HL-60 (cell line): ENCODE measurements at places on chromosomes 1 and 21.
A peak's percentile ranks its signal among the peaks of the same experiment; 100 is the strongest.

DNA sequence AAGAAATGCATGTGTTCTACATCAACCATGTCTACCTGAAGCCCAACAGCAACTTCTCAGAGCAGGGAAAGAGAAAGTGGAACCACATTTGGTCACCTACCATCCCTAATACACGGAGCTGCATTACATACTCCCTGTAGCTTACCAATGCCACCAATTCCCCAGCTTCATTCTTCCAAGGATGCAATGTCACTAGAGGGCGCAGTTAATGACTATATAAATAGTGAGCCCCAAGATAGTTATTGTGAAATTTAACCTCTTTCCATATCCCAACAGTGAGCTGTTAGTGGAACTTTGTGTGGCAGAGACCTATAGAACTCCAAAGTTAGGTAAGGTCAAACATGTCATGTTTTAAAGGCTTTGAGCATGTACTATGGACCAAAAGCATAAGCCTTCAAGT, 618.3 kb downstream of the SMYD3 start:
- peak; percentile 18 for DNase-seq

DNA sequence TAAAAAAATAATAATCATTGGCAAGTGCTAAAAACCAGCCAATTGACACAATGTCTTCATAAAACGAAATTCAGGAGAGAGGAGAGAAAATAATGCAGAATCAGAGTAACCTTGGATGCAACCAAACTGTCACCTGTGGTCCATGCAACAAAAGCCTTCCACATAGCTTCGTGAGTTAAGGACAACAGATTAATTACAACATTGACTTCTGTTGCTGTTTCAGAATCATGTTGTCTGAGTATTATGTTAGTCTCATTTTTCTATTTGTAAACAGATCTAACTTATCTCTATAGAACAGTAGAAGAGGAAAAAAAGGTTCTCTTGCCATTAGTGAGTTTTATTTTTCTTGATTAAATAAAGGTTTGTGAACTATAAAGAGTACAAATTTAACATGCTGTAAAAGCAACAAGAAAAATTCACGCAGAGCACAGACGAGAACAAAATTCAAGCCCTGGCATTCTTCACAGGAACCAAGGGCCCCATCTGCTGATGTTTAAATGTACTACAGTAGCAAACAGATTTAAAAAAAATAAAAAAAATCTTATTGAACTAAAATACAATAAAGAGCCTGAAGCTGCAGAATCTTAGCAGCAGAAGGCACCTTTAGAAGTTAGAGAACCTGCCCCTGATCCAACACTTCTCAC, 381.1 kb upstream of the PKN2 start:
- DNase-seq = no peak

- no peak for DNase-seq
Observed at GRCh38 chr1:67214420-67215174, 48.3 kb downstream of the IL23R start.

GRCh38 chr1:245776694-245777332, 622.0 kb downstream of the KIF26B start:
- DNase-seq = no peak

DNA sequence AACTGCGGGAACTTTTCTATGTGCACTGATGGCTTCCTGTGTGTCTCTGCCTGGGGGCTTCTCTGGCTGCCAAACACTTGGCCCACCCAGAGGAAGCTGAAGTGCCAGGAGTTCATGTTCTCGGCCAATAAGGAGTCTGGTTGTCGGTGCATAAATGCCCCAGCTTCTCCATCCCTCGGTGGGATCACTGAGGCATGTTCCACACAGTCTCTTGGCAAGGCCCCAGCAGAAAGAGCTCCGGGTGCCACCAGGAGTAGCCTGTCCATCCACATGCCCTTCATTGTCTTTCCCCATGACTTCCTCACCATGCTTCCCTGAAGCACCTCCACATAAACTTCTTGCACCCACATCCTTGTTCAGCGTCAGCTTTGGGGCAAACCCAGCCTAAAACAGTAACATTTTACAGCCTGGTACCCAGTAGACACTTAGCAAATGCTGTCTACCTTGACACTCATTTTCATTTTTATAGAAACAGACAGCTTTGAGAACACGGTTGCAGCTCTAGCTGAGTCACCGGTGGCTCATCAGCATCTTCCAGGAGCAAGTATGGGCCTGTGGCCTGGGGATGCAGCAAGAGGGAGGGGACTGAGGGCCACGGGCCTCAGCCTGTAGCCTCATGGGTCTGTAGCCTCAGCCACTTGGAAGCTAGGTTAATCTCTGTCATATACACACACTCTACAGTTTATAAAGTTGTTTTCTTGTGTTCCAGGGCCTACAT, 14.8 kb upstream of the CDCP2 start:
- no peak for DNase-seq

GRCh38 chr1:101079341-101079740, 53.8 kb upstream of the DPH5 start:
- DNase-seq = no peak

DNA sequence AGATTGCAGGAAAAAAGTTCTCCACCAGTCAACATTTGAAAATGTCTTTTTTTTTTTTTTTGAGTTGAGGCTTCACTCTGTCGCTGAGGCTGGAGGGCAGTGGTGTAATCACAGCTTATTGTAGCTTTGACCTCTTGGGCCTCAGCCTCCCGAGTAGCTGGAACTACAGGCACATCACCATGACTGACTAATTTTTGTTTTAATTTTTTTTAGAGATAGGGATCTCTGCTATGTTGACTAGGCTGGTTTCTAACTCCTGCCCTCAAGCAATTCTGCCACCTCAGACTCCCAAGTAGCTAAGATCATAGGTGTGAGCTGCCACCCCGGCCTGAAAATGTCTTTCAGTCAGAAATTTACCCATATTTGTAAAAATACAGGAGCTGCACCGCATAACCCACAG, 30.6 kb upstream of the USP24 start:
- no peak for DNase-seq

DNA sequence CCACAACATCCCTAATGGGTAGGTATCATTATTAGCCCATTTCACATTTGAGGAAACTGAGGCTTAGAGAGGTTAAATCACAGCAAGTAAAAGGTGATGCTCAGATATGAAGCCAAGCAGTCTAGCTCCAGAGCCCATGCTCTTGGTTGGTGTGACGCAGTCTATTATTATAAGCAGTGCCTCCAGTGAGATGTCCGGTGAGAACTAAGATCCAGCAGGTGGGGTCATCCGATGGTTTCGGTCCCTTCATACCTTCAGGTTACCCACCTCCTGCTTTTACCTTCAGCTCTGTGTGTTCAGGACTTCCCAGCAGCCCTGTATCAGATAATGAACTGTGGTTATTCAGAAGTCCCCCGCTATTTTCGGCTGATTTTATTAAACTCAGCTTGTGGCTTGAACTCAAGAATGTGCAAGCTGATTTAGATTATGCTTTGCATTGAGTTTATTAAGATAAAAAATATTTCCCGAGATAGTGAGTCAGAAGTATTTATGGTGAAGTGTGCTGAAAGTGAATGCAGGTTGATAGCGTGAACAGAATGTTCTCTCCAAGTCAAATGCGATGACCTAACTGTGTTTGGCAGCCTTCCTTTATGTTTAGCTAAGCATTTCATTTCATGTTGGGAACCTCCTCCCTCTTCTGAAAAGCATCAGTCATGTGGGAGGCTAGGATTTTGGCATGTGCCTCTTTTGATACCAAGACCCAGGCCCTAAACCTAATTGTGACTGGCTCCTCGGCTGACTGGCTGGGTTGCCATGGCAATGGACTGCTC, 160.9 kb upstream of the UBE2U start:
- no peak for DNase-seq

DNA sequence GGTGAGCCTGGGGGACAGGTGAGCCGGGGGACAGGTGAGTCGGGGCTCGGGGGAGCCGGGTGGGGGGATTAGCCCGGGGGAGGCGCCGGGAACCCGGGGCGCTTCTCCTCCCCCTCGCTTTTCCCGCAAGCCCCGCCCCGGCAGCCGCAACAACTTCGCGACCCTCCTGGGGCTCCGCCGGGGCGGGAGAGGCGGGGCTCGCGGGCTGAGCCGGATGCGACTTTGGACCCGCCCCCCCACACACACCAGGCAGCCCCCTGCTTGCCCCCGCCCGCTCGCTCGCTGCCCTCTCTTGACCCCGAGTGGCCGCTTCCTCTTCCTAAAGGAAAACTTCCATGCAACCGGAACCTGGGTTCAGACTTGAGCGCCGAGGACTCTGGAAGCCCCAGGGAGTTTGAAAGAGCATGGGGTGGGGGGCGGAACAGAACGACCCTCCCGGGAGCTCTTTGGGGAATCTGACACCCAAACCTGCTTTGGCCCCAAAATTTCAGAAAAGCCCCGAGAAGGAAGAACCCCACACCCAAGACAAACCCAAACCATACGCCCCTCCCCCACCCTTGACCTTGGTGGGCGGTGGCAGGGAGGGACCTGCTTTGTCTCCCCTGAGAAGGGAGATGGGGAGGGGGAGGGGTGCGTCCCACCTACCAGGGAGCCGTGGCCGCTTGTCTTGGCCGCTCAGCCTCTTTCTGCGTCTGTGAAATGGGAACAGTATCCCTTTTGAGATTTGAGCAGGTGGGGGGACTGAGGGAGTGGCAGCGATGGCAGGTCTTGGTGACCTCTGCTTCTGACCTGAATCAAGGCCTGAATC, 550 bp downstream of the ARHGEF16 start:
- DNase-seq = peak; percentile 25

DNA sequence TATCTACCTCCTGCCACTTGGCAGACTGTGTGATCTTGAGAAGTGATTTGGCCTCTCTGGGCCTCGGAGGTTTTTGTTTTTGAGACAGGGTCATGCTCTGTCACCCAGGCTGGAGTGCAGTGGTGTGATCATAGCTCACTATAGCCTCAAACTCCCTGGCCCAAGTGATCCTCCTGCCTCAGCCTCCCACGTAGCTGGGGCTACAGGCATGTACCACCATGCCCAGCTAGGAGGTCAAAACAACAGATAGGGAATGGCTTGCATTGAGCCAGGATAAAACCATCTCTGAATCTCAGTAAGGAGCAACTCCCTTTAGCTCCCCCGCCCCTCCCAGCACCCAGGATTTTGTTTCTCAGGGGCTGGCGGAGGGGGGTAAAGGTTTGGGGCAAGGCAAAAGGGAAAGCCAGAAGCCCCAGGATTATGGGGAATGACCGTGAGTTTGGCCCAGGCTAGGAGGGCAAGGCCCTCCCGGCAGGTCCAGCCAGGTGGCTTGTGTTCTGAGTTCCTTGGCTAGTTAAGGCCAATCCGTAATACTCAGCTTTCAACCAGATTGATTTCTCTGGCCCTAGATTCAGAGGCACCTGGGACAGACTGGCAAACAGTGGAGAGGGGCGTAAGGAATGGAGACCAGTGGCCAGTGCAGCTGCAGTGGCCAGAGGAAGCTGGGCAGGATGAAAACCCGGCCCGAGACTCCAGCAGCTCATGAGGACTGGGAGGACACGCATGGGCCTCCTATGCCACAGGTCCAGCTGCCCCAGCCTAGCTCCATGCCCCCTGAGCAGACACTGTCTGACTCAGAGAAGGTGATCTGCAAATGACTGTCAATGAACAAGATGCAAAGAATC, 130.1 kb downstream of the DMRTB1 start:
- DNase-seq = no peak

DNA sequence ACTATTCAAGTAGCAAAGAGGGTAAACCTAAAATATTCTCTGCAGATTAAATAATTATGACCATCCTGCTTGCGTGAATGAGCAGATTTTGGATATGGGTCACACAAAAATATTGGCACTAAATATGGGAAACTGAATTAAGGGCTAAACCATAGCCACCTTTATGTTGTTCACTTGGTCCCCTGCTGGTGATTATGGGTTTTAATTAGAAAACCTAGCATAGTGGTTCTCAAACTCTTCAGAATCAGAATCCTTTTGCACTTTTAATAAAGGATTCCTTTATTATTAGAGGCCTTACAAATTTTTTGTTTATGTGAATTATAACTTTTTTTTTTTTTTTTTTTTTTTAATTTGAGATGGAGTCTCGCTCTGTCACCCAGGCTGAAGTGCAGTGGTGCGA, 38.5 kb upstream of the ZNHIT6 start:
- DNase-seq = no peak

DNA sequence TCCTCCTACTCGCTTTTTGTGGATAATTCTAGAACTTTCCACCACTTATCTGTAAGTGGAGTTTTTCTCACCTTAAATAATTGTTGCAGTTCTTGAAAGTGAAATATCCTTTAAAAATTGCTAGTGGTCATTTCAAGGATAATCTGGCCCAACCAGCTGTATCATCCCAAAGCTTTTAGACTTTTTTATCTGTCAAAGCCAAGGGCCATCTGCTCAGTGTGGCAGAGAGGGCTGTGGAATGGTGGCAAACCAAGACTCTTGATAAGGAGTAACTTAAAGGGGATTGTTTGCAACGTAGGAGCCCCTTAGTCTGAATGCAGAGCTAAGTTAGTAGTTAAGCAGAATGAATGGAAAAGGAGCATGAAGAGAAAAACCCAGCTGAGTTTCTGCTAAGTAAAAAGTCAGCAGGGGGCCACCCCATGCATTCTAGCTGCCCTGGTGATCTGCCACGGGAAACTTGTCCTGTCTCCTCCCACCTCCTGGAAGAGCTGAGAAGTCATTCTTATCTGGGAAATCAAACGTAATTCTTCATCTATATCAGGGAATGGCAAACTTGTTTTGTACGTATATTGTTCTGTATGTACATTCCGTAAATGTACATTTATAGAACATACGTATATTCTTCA, 169.3 kb downstream of the PRDM2 start:
- no peak for DNase-seq

DNA sequence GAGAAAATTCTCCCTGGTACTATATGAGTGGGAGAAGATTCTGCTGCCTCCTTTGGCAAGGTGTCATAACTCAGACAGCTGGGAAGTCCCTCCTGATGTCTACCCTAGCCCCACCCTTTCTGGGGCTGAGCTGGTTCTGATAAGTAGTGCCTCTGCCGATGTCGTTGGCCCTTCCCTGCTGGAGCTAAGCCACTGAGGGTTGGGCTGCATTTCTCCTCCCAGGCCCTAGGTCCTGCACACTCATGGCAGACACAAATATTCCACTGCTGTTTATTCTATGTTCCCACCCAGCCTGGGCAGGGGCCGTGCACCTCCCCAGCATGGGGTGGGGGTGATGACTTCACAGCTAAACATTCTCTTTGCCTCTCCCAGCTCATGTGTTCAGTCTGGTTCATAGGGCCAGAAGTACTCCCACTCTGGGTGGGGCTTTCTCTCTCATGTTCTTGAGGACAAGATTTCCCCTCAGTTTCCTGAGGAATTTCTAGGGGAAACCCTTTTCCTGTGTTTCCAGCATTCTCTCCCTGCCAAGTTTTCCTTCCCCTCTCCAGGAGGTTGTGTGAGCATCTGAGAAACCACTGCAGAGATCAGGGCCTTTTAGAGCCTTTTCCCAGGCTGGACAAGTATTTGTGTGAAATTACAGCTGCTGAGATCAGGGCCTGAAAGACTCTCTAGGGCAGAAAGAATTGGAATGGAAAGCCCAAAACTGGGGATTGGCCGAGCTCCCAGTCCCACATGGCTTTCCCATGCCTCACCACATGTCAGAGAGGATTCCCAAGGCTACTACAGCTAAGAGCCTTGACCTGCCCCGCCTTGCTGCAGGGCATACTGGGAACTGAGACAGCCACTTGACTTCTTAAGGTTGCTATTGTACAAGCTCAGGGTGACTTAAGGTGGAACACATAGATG, 66.2 kb downstream of the ATP2B4 start:
- no peak for DNase-seq

GRCh38 chr1:235176486-235176885, 15.4 kb upstream of the RBM34 start:
- DNase-seq = no peak
